ENCODE measurements at places on chromosomes 2 and 18. TPM values are rescaled to one million over a fixed set of nuclear protein-coding genes. Genes with fewer than 3 reads are reported as not detected.

- no peaks in the 10 kb centered on the region for H3K4me1 ChIP-seq
- no peaks in the 10 kb centered on the region for H3K36me3 ChIP-seq
- no peak for DNase-seq
- no peak overlapping the region for H3K27ac ChIP-seq
Observed at GRCh38 chr2:183284606-183285005, 160.4 kb downstream of the NUP35 start.

GRCh38 chr2:136156411-136156810, 38.5 kb upstream of the CXCR4 start:
- H3K4me3 ChIP-seq: no peak overlapping the region
- no peaks in the 10 kb centered on the region for H3K36me3 ChIP-seq
- DNase-seq: no peak
- H3K27me3 ChIP-seq: no peaks in the 10 kb centered on the region

DNA sequence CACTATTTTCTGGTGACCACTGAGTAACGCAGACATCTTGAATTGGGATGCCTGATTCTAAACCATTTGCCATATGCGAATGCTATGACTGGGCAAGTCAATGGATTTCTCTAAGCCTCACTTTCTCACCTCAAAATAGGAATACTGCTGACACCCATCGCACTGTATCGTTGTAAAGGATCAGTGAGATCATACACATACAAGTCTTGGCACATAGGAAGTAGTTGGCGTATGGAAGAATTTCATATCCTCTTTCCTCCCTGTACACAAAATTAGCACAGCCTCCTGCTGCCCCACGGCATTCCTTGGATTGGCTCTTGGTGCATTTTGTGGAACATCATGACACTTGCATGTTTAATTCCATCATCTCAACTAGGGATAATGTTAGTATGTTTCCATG, 366.9 kb downstream of the CMPK2 start:
- no peak overlapping the region for H3K27ac ChIP-seq
- no peaks in the 10 kb centered on the region for H3K36me3 ChIP-seq
- no peaks in the 10 kb centered on the region for H3K4me1 ChIP-seq
- H3K4me3 ChIP-seq: no peak overlapping the region

GRCh38 chr18:48676346-48676745, 137.5 kb downstream of the CTIF start:
- no peak overlapping the region for H3K4me3 ChIP-seq
- no peaks in the 10 kb centered on the region for H3K27me3 ChIP-seq
- H3K36me3 ChIP-seq: peaks cover under 1% of the 10 kb centered on the region
- DNase-seq: no peak
- no peak overlapping the region for H3K27ac ChIP-seq

- no peak overlapping the region for H3K27ac ChIP-seq
- H3K4me1 ChIP-seq: no peaks in the 10 kb centered on the region
- no peaks in the 10 kb centered on the region for H3K36me3 ChIP-seq
- no peak overlapping the region for H3K4me3 ChIP-seq
Observed at GRCh38 chr2:158931572-158931971, 36.9 kb upstream of the TANC1 start.

DNA sequence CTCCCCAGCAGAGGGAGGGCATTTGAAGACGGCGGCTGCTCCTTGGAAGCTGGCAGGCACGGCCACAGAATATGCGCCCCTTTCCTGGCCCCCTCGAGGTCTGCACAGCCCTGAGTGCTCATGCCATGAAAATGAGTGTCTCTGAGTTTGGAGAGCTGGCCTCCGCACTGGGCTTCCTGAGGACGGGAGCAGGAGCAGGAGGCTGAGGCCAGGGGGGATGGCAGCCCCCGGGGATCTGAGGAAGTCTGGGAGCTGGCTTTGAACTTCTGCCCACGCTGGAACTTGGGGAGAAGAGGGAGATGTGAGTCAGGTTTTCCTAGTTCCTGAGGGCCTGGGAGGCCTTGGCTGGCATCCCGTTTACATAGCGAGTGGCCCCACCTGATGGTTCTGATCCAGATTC, 47.0 kb downstream of the RRM2 start:
- H3K27me3 ChIP-seq: no peaks in the 10 kb centered on the region
- H3K4me3 ChIP-seq: no peak overlapping the region

DNA sequence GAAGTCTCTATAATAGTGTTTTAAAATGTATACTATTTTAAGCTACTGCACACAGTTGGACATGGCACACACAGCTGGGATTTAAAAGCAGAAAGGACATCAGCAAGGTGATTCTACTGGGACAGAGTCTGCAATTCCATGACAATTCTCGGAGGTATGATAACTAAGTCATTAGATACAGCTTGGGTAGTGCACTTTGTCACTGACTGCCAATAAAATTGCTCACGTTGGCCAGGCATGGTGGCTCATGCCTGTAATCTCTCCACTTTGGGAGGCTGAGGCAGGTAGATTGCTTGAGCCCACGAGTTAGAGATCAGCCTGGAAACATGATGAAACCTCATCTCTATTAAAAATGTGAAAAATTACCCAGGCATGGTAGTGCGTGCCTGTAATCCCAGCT, 134.1 kb upstream of the SATB2 start:
- no peaks in the 10 kb centered on the region for H3K4me1 ChIP-seq
- no peak for DNase-seq
- no peak overlapping the region for H3K4me3 ChIP-seq
- no peaks in the 10 kb centered on the region for H3K36me3 ChIP-seq
- H3K27ac ChIP-seq: no peak overlapping the region

GRCh38 chr2:189249171-189249570, 69.6 kb upstream of the COL5A2 start:
- H3K36me3 ChIP-seq: no peaks in the 10 kb centered on the region
- H3K4me1 ChIP-seq: no peaks in the 10 kb centered on the region
- H3K4me3 ChIP-seq: no peak overlapping the region
- H3K27ac ChIP-seq: no peak overlapping the region

- H3K27me3 ChIP-seq: no peaks in the 10 kb centered on the region
- no peak for DNase-seq
- no peak overlapping the region for H3K4me3 ChIP-seq
- H3K27ac ChIP-seq: no peak overlapping the region
- no peaks in the 10 kb centered on the region for H3K36me3 ChIP-seq
Observed at GRCh38 chr2:218320704-218321336, 28.5 kb upstream of the TMBIM1 start.

DNA sequence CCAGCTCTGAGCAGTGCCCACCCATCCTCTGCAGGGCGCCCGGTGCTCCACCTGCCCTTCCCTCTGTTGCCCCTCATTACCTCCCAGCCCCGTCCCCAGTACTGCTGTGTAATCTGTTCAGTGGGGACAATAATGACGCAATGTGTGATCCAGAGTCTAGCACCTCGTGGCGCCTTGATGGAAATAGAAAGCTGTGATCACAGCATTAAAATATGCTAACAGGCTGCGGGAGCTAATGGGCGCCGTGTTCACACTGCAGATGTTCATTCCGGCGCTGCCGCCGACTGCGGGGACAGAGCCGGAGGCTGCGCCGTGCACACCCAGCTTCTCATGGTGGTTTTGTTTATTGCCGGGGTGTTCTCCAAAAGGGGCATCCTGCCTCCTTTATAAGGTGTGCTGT, 235.2 kb downstream of the LDLRAD4 start:
- DNase-seq: no peak
- no peaks in the 10 kb centered on the region for H3K36me3 ChIP-seq
- H3K27me3 ChIP-seq: no peaks in the 10 kb centered on the region
- no peak overlapping the region for H3K4me3 ChIP-seq
- H3K27ac ChIP-seq: no peak overlapping the region
- peaks cover 28% of the 10 kb centered on the region for H3K4me1 ChIP-seq

GRCh38 chr2:1995987-1996386, 251.7 kb upstream of the PXDN start:
- no peaks in the 10 kb centered on the region for H3K36me3 ChIP-seq
- H3K27me3 ChIP-seq: no peaks in the 10 kb centered on the region
- DNase-seq: no peak
- H3K4me1 ChIP-seq: no peaks in the 10 kb centered on the region

DNA sequence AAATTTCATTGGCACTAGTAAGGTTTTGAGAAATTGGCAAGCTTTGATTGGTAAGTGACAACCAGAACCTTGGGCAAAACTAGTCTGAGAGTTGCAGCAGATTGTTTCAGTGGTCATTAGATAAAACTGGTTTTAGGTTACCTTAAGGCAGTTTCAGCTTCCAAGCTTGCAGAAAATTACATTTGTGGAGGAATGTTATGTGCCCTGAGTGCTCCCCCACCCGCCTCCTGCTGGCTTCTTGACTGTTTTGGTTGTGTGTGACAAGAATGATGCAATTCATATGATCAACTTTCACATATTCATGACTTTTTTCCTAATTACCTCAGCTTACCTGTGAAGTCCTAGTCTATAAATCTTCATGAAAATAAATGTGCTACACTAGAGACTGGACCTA, 599.5 kb upstream of the ZNF804A start:
- no peak for DNase-seq
- H3K27ac ChIP-seq: no peak overlapping the region
- no peaks in the 10 kb centered on the region for H3K36me3 ChIP-seq
- H3K27me3 ChIP-seq: no peaks in the 10 kb centered on the region
- H3K4me1 ChIP-seq: peaks cover 4% of the 10 kb centered on the region

- no peaks in the 10 kb centered on the region for H3K36me3 ChIP-seq
- H3K27ac ChIP-seq: no peak overlapping the region
- H3K4me1 ChIP-seq: no peaks in the 10 kb centered on the region
Observed at GRCh38 chr18:79631096-79631507, 48.5 kb upstream of the CTDP1 start.

DNA sequence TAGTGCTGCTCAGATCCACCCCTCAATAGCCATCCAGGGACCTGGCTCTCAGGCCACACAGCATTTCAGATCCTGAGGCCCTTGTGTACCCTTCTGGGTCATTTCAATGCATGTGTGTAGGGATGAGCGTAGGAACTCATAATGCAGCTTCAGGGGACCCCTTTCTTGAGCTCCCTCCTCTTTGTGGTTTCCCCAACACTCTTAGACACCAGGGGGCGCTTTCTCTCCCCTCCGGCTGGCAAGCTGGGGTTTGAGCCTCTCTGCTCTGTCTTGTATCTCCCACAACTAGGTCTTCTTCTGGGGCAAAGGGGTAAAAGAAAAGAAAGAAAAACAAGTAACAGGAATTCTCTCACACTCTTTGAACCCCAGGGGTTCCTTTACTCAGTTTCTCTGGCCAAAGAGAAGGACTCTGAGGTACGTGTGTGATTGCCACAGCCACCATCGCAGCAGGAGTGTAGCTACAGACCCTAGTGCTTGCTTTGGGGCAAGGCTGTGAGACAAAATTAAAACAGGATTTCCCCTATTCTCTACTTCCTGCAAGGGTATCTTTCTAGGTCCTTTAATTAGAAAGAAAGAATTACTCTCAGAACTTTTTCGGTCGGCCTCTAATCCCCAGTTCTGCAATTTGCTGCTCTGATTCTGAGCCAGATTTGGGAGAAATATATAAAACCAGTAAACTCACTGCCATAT, 38.0 kb downstream of the CABYR start:
- H3K27me3 ChIP-seq: no peaks in the 10 kb centered on the region
- H3K27ac ChIP-seq: no peak overlapping the region
- DNase-seq: no peak
- H3K4me1 ChIP-seq: peaks cover 10% of the 10 kb centered on the region

DNA sequence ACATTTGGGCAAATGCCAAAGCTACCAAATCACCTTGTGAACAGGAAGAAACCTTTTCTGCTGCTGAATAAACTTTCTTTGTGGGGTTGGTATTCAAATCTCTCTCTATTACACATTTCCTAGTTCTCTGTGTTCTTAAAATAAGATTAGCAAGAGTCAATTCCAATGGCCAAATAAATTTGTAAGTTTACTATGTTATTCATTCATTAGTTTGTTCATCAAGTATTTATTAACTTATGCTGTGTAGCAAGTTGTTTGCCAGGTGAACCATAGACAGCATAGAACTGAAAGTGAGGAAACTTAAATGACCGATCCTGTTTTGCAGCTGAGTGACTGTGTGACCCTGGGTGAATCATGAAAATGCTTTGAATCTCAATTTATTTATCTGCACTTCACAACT, 37.7 kb upstream of the FSHR start:
- H3K27me3 ChIP-seq: no peaks in the 10 kb centered on the region
- no peak for DNase-seq
- H3K27ac ChIP-seq: no peak overlapping the region
- no peaks in the 10 kb centered on the region for H3K36me3 ChIP-seq
- H3K4me1 ChIP-seq: no peaks in the 10 kb centered on the region

- H3K27me3 ChIP-seq: no peaks in the 10 kb centered on the region
- H3K27ac ChIP-seq: no peak overlapping the region
- no peak overlapping the region for H3K4me3 ChIP-seq
Observed at GRCh38 chr2:20862850-20863249, 39.9 kb upstream of the LDAH start.

DNA sequence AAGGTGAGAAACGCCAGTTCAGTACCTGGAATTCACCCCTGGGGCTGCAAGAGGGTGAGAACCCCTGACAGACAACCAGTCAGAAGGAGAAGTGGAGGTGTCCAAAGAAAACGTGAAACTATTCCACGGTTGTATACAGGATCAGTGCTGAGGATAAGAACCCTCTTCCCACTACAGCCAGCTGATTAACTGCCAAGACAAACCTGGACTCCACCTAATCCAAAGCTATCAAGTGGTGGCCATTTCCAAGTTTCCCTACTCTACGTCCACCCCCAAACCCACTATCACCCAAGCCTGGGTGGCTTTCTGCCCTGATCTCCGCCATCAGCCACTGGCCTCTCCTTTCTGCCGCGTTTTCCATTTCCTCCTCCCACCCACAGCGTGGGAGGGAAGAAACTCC, 312.3 kb upstream of the ID2 start:
- peak; percentile 68 for DNase-seq
- no peaks in the 10 kb centered on the region for H3K4me1 ChIP-seq
- H3K36me3 ChIP-seq: no peaks in the 10 kb centered on the region

- no peaks in the 10 kb centered on the region for H3K36me3 ChIP-seq
- no peaks in the 10 kb centered on the region for H3K27me3 ChIP-seq
- DNase-seq: no peak
- H3K27ac ChIP-seq: no peak overlapping the region
Observed at GRCh38 chr2:168208652-168209051, 38.7 kb downstream of the STK39 start.

- no peaks in the 10 kb centered on the region for H3K4me1 ChIP-seq
- H3K27ac ChIP-seq: no peak overlapping the region
- peak; percentile 64 for DNase-seq
- H3K4me3 ChIP-seq: no peak overlapping the region
- no peaks in the 10 kb centered on the region for H3K36me3 ChIP-seq
Observed at GRCh38 chr2:175576875-175577274, 395.4 kb upstream of the ATP5MC3 start.

DNA sequence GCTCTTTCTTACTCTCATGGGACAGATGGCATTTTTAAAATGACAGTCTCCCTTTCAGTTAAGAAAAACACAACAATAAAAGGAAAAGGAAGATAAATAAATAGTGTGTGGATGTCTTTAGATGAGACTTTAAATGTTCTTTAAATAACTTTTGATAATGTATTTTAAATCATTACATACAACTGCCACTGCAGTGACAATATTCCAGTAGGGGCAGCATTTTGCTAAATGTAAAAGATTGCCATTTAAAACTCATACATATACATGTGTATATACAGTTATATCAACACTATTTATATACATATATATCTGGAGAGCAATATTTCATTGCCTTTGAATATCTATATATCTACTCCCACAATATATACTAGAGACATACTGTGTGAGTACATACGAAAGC, 90.7 kb downstream of the INO80D start:
- no peak for DNase-seq
- H3K27me3 ChIP-seq: no peaks in the 10 kb centered on the region
- peaks cover 27% of the 10 kb centered on the region for H3K36me3 ChIP-seq
- no peak overlapping the region for H3K4me3 ChIP-seq
- no peak overlapping the region for H3K27ac ChIP-seq

The CRYBA2 gene
- not detected for total RNA-seq

The TXNDC2 gene
- 0.26 TPM for total RNA-seq

The MGAT5 gene
- total RNA-seq: 47.4 TPM

The ACADL gene
- total RNA-seq: 1.5 TPM

The GALNT13 gene
- 0.34 TPM for total RNA-seq

The MCFD2 gene
- 69.4 TPM for total RNA-seq

The PLCD4 gene
- total RNA-seq: 2.6 TPM

The KIAA2012 gene
- not detected for total RNA-seq

The SLC9A4 gene
- not detected for total RNA-seq

Data from esophagus muscularis mucosa (tissue), 4 donors.